ENCODE measurements at places on chromosomes 1 and 21.
A peak's percentile ranks its signal among the peaks of the same experiment; 100 is the strongest.

GRCh38 chr1:109386054-109386717 lies 11.5 kb downstream of the SORT1 start:
- no peak for DNase-seq

DNA sequence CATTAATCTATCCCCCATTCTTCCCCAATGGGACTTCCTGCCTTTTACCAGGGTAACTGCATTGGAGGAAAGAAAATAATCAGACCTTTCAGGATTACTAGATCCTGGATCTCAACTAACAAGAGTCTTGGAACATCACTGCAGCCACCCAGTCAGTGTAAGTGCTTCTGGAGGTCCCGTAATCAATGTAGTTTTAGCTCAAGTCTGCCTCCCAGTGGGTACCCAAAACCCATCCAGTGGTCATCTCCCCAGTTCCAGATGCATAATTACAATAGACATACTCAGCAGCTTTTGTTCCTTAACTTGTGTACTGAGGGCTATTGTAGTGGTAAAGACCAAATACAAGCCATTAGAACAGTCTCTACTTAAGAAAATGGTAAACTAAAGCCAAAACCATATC lies 319.1 kb downstream of the GPATCH2 start:
- no peak for DNase-seq

- no peak for DNase-seq
These were observed 122.9 kb upstream of the KRTAP19-8 start for GRCh38 chr21:31161157-31161556.

- peak; percentile 57 for DNase-seq
These were observed 9.3 kb downstream of the SLC26A9 start for GRCh38 chr1:205933671-205934618.

- DNase-seq, result no peak
These were observed 86.0 kb upstream of the ZBTB40 start for GRCh38 chr1:22365331-22366295.

- DNase-seq, result no peak
These were observed 52.7 kb downstream of the AGPAT3 start for GRCh38 chr21:43917515-43918384.

GRCh38 chr21:41605178-41605933 lies 97.4 kb upstream of the TMPRSS2 start:
- no peak for DNase-seq
